ENCODE measurements at places on chromosomes 11 and 22.

- no peak for DNase-seq
Observed at GRCh38 chr11:64074239-64074638, 38.5 kb downstream of the FLRT1 start.

DNA sequence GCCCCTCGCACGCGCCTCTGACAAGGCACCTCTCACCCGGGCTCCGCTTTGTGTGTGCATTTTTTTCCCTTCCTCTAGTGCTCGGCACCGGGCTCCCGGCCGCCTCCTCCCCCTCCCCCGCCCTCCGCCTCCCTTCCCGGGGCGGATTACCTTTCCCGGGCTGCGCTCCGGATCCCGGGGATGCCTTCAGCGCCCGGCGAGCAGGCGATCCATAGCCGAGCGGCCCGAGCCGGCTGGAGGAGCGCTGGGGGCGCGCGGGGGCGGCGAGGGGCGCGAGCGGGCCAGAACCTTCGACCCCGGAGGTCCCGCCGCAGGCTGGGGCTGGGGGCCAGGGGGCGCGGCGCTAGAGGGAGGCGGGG, 282 bp downstream of the MPPED2 start:
- no peak for DNase-seq

DNA sequence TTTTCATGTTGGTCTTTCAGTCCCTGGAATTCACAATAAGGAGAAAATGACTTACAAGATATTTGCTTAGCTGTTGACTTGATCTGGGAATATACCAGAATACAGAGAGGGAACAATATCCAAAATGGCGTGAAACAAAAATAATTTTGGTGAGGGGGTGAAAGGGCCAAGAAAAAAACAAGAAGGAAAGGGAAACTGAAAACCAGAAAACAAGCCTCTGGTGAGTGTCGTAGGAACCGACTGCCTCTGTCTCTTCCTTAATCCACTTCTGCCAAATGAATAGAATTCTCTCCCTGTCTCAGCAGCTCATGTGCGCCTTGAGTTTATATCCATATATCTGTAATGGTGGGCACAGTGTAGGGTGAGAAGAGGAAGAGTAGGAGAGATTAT, 367.6 kb downstream of the ETS1 start:
- DNase-seq = no peak

DNA sequence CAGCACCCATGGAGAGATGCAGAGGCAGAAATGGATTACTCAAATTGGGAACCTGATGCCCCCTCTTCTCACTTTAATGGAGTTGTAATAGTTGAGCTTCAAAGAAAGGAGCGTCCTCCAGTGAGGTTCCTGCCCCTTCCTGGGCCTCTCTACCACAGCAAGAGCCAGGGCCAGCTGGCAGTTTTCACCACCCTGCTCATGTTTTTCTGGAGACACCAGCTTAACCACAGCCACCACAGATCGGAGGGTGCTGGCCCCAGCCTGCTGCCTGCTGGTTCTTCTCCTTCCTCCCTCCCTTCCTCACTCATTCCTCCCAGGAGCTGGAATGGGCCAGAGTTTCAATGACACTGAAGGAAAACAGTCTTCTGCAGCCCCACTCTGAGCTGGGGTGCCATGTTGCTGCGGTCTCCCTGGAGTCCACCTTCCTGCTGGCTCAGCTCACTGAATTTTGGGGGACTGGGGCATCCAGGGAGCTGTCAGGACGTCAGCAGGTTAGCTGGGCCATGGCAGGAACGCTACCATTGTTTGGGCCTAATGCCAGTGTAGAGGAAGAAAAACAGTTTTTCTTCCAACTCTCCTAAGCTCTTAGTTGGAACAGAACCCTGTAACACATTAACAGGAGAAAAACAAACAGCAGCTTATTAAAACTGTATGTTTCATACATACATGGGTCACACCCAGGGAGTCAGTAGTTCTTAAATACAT, 57.7 kb downstream of the TRAF6 start:
- DNase-seq = no peak

Measured in NCI-H1417 treated with DMSO at 0.1 percent for 48 hours (cell line).